Mucosa of gallbladder (tissue), 1 donor: ENCODE measurements at places on chromosomes 16 and 17. TPM values are rescaled to one million over a fixed set of nuclear protein-coding genes. Genes with fewer than 3 reads are reported as not detected.

DNA sequence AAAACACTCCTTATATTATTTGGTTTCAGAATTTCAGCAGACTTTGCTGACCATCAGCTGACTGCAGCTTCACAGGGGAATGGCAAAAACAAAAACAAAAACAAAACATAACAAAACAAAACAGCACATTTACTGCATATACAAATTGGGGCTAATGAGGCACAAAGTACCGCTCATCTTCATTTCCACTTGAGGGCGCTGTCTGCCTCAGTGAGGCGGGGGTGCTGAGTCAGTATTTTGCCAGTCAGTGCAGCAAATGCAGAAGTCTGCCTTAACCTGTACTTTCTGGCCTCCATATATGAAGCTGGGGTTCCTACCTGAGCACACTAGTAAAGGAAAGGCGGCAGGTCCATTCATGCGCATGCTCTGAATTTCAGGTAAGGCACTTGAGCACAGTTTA lies 13.5 kb upstream of the DYNLRB2 start:
- DNase-seq, result no peak

- no peak for DNase-seq
These were observed 98.9 kb upstream of the NLRP1 start for GRCh38 chr17:5683241-5683640.

DNA sequence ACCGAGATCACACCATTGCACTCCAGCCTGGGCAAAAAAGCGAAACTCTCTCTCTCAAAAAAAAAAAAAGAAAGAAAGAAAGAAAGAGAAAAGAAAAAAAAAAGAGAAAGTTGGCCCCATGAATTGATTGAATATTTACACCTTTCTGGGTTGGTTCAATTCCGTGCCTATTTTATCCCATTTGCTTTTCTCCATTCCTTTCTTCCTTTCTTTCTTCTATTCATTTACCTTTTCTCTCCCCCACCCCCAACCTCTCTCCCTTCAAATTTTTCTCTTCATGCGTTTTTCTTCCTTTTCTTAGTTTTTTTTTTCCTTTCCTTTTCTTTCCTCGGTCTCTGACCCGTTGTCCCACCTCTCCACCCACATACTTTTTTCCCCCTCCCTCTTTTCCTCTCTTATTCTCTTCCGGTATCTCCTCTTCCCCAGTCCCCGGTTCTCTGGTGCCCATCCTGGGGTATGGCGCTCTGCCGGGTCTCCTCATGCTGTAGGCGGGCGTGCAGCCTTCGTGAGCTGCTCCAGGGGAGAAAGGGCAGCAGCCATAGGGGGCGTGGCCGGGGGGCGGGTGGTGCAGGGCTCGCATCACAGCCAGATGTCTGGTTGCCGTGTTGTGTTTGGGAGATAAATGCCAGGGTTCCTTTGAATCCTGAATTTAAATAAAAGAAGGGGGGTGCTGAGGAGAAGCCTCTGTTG lies 5.3 kb upstream of the COL1A1 start:
- peak; percentile 52 for DNase-seq

- no peak for DNase-seq
These were observed 841 bp upstream of the IGFALS start for GRCh38 chr16:1794221-1794871.

Gene KRT33B
- not detected for total RNA-seq

DNA sequence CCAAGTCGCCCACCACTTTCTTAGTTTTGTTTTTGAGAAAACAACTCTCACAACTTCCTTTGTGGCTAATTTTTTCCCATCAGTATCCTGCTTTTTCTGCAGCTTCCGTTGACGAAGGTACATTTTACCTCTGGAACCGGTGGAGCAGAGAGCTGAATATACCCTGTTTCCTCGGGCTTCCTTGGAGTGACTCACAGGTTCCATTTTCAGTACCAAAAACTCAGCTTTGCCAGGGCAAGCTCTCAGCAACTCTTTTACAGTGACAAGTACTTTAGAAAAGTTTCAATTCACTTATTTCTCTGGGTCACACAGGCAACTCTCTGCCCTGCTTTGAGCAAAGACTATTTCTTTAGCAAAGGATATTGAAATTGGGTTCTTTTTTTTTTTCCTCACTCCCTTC lies 318.9 kb downstream of the SNX29 start:
- no peak for DNase-seq

DNA sequence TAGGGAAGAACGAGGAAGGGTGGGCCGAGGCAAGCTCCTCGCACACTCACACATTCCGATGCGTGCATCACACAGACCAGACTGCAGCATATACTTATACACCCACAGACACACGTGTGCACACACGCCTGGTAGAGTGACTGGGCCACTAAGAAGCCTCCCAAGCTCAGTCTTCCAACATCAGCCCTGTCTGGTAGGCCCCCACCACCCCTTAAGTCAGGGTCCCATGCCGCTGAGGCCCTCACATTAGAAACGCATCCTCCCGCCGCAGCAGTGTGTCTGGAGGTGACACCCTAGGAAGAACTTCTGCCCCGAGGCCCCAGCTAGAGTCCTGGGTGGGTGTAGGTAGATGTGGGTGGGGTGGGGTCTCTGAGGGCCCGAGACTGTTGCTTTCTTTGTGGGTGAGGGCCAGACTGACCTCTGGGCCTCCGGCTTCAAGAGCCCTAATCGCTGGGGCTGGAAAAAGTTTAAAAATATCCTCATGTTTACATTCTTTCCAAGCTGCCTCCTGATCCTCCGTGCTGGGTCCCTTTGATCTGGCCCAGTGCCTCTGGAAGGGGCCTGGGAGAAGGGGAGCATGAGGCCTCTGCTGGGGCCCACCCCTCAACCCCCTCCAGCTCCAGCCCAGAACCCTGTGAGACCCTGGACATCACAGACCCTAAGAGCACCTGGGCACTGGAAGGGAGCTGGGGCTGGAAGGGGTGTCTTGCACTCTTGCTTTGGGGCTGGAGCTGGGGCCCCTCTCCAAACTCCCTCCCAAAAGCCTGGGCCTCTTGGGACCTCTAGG lies 13.6 kb downstream of the CDH16 start:
- no peak for DNase-seq

Gene CHST5
- total RNA-seq, result 0.63 TPM

- no peak for DNase-seq
These were observed 810 bp downstream of the CYGB start for GRCh38 chr17:76536511-76537287.

DNA sequence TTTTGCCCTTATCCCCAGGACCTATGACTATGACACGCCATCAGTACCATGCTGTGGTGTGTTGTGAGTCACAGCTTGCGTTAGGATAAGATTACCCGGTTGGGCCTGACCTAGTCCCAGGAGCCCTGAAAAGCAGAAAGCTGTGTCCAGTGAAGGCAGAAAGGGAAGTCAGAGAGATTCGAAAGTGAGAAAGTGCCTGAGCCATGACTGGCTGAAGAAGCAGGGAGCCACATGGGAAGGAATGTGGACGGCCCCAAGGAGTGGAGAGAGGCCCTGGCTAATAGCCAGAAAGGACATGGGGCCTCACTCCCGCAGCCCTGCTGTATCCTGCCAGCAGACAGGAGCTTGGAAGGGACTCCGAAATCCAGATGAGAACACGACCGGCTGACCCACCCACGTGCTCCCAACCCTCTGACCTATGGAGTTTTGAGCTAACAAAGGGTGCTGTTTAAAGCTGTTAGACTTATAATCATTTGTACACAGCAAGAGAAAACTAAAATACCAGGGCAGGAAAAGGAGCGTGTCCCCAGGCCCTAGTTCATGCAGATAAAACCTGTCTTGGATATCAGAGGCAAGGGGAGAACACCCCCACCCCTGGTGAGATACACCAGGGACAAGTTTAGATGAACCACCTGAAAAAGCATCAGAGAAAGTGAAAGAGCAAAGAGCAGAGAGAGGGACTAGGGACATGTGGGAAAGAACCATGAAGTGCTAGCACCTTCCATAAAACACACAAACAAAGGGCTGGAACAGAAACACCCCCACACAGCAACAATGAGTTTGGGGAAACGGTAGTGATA lies 115.3 kb downstream of the SLC39A11 start:
- peak; percentile 28 for DNase-seq

DNA sequence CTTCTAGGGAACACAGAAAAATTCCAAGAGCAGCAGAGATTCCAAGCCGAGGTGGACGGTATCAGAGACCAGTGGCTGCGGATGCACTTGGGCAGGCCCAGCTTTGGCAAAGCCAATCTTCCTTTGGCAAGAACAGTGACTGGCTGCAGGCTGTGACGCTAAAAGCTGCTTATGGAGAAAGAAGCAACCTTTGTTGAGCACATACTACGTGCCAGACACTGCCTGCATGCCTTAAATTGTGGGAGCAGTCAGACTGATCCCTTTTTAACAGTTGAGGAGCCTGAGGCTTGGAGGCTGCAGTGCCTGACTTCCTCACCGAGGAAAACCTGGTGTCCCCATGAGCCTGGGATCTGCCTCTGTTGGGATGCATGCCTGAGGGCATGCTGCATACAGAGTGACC lies 69.0 kb upstream of the AMZ2 start:
- DNase-seq, result no peak

Gene IL21R
- 1.2 TPM for total RNA-seq

Gene HSD11B2
- total RNA-seq, result 29.1 TPM

- DNase-seq, result no peak
These were observed 45.9 kb upstream of the CLEC19A start for GRCh38 chr16:19239511-19240155.

- no peak for DNase-seq
These were observed 5.1 kb downstream of the GDPD3 start for GRCh38 chr16:30108059-30108850.

- no peak for DNase-seq
These were observed 59.3 kb downstream of the TMEM100 start for GRCh38 chr17:55663400-55663799.

Gene PAFAH1B1
- total RNA-seq, result 110 TPM

Gene GRB7
- 92.8 TPM for total RNA-seq

DNA sequence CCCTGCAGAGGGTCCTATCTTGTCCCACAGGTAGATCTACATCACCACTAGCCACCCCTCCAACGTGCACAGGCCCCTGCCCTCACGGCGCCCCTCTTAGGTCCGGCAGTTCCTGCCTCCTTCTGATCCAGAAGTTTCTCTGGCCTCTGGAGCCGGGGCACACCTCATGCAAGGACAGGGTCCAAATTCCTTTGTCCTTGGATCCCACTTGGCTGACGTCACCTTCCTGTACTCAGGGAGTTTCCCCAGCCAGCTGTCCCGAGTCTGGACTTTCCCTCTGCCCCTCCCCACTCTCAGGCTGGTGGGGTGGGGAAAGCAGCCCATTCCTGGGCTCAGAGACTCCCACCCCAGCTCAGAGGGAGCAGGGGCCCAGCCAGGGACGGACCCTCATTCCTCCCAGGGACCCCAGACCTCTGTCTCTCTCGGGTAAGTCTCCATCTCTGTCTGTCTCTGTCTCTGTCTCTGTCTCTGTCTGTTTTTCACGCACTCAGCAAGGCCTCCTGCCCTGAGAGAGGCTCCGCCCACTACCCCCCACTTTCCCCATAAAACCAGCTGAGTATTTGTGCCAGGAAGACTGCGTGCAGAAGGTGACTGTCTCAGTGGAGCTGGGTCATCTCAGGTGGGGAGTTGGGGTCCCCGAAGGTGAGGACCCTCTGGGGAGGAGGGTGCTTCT lies at the start of gene IL32:
Gene IL32 (plus strand): TSS at position 572 of the 673 bp plus-strand sequence. CDS start 172 bp downstream, outside the sequence.
- DNase-seq, result peak; percentile 89

Gene REXO5
- total RNA-seq, result 2.2 TPM
